ENCODE measurements at places on chromosomes 11 and 22. TPM values are rescaled to one million over a fixed set of nuclear protein-coding genes. Genes with fewer than 3 reads are reported as not detected.

- no peak for DNase-seq
Measured at GRCh38 chr11:131495423-131495822, 125.0 kb downstream of the NTM start.

- DNase-seq: no peak
Measured at GRCh38 chr11:62069986-62070919, 53.6 kb upstream of the INCENP start.

- peak; percentile 65 for DNase-seq
Measured at GRCh38 chr11:116853461-116854073, 16.1 kb upstream of the APOA1 start.

MS4A4A gene
- polyA plus RNA-seq: not detected
